Naive thymus-derived CD8-positive, alpha-beta T cell (primary cell): ENCODE measurements at places on chromosomes 13 and 19.

- no peak for DNase-seq
Measured at GRCh38 chr19:50500060-50500752, 10.8 kb downstream of the JOSD2 start.

- DNase-seq = no peak
Measured at GRCh38 chr13:66899955-66900354, 330.2 kb downstream of the PCDH9 start.

GRCh38 chr19:31883296-31883990, 462.0 kb upstream of the ZNF507 start:
- DNase-seq = no peak

DNA sequence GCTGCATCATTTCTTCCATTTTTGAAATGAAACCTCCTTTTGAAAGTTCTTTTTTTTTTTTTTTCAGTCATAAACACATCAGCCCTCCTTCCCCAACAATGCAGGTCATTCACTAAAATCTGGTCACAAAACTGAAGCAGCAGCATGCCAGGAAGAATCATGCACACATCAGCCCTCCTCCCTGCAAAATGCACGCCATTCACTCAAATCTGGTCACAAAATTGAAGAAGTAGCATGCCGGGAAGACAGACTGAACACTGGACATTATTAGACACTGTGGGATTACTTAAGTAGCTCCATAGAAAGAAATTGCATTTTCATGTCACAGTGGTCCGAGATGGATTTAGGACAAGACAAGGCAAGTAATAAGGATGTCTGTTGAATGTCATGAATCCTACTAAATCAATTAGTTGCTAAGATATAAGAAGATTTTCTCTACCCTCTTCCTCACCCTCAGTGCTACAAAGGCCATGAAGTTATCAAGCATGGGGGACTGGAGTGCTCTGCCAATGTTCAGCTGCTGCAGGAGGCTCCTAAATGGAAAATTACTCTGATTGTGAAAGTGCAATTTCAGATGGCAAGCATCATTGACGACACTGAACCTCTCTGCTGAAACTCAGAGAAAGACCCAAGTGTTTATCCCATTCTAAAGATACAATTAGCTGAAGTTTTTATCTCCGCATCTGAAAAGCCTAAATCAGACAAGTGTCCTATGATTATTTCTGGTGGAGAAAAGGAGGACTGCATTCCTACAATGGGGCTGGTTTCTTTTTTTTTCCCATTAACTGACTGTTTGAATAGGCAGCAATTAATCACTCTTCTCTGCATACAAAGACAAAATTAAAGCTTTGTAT, 913.2 kb downstream of the DIAPH3 start:
- DNase-seq = no peak

- DNase-seq = no peak
Measured at GRCh38 chr13:43243711-43244110, 220.3 kb downstream of the DNAJC15 start.

- no peak for DNase-seq
Measured at GRCh38 chr13:106449096-106449495, 86.4 kb downstream of the EFNB2 start.

DNA sequence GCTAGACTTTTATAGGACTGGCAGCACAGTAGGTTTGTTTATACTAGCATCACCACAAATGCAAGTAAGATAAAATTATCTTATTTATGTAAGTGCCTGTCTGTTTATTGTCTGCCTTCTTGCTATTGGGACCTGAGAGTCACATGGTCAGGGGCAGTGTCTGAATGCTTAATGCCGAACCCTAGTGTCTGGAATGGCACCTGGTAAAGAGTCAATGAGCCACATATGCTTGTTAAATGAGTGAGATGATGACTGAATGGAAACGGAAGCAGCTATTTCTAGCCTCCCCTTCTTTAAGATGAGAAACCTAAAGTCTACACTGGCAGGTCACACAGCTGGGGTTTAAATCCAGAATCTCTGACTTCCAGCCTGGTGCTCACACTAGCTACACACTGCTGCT, 92.2 kb downstream of the STOML3 start:
- DNase-seq = no peak

- DNase-seq = no peak
Measured at GRCh38 chr13:36608474-36608873, 65.3 kb upstream of the SERTM1 start.

- no peak for DNase-seq
Measured at GRCh38 chr19:12350890-12351197, 14.6 kb downstream of the ZNF442 start.

DNA sequence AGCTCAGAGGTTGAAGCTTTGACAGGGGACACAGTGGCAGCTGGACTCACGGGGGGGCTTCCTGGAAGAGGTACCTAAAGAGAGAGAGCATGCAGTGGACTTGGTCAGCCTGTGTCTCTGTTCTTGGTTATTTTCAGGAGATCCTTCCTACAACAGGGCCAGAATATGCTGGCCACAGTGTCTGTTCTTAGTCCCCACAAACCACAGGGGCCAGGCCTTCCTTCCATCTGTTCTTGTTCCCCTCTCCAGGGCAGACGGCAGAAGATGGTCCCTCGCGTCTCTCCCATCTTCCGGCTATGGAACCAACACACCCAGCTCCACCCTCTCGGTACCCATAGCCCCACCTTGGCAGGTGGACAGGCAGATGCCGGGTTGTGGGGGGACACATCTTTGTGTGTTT, 24.8 kb downstream of the MAST3 start:
- DNase-seq = no peak

DNA sequence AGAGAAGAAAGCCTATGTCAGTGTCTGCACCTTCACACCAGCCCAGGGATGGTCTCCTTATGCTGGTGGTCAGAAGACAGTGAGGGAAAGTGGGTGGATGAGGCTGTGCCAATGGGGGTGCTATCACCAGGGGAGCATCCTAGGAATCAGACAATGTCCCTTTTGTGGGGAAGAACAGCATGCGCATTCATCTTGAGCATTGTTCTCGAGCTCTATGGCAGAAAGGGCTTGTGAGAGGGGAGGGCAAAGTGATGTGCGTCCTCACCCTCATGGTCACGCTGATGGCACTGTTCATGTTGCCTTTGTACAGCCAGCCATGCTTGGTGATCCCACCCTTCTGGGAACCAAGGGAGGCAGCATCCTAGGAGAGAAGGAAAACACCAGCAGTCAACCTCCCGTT, 56.1 kb downstream of the DOCK9 start:
- DNase-seq = no peak

DNA sequence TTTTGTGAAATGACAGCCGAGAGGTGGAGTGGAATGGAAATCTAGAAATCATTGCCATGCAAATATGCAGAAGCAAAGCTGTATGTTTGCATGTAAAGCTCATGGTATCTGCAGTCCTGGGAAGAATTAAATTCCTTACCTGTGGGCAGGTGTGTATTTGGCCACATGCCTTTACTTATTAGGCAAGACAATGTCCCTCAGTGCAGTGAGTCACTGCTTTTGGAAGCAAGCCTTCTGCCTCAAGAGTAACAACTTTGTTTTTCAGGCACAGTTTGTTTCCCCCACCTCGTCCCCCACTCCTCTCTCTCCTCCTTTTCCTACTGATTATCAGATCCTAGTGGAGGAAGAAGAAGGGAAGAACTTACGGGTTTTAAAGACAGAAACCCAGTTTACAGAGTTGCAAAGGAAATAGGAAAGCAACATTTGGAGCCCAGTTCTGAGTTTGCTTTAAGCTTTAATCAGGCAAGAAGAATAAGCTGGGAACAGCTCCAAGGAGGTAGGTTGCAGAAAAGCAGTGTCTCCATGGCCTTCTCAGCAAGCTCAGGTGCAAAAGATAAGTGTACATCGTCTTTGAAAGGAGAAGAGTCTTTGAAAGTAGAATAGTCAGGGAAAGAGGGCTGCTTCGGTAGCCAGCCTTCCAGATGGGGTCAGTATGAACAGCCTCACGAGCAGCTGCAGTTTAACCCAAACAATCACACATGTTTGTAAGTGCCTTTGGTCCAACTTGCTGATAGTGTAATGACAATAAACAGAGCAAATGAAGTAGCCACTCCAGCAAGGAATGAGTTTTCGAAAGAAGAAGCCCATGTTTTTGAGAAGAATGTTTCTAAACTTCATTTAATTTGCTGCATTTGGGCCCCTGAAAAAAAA, 190.1 kb downstream of the KLF5 start:
- no peak for DNase-seq

- DNase-seq = no peak
Measured at GRCh38 chr19:55231391-55232285, 3.1 kb upstream of the TMEM86B start.

- DNase-seq = no peak
Measured at GRCh38 chr19:6412061-6412446, 12.6 kb downstream of the KHSRP start.

DNA sequence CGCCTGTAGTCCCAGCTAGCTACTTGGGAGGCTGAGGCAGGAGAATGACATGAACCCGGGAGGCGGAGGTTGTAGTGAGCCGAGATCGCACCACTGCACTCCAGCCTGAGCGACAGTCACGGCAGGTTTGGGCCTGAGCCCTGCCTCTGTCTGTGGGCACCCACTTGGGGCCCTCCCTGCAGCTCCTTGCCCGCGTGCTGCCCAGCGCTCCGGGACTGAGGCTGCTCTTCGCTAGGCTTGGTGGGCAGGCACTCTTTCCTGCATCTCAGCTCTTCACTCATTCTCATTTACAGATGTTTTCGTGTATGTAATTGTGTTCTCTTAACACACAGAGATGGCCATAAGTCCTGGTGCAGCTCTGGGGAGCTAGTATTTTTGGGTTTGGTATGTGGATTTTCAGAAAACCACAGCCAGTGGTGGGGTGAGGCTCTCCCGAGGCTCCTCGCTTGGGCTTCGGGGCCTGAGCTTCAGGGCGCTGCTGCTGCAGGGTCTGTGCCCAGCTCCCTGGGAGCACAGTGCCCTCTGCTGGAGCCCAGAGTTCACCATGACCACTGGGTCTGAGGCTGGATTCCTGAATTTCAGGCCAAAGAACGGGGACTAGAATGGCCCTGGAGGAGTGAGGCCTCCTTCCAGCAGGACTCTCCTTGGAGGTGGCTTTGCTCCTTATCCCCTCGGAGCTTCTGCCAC, 15.2 kb downstream of the UPF1 start:
- peak; percentile 65 for DNase-seq

- DNase-seq = no peak
Measured at GRCh38 chr19:39729594-39729993, 8.2 kb downstream of the CLC start.

- DNase-seq = no peak
Measured at GRCh38 chr13:45731455-45731854, 29.3 kb downstream of the CBY2 start.

- no peak for DNase-seq
Measured at GRCh38 chr13:113805431-113806103, 46.5 kb downstream of the TMEM255B start.

DNA sequence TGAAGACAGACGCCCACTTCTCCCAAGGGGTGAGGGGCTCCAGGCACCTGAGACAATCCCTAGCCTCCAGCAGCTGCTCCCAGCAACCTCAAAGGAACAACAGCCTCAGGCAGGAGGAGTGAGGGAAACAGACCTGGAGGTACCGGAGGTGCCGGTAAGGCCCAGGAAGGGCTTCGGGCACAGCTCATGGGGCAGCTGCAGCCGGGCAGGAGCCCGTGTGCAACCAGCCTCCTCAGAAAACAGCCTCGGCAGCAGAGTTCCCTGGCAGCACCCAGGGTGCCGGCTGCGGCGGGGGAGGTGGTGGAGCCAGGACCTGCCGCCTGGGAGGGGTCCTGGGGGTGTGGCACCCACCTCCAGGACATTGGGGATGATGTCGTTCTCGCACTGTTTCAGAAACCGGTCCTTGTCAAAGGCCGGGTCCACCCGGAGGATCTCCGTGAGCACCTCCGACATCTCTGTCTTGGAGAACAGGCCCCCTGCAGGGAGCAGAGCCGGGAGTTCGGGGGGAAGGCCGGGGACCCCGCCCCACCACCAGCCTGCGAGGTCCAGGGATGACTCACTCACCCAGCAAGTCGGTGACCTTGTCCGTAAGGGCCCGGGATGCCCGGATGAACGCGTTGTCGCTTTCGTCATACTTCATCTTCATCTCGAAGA, 6.5 kb upstream of the CTXN1 start:
- DNase-seq = no peak

DNA sequence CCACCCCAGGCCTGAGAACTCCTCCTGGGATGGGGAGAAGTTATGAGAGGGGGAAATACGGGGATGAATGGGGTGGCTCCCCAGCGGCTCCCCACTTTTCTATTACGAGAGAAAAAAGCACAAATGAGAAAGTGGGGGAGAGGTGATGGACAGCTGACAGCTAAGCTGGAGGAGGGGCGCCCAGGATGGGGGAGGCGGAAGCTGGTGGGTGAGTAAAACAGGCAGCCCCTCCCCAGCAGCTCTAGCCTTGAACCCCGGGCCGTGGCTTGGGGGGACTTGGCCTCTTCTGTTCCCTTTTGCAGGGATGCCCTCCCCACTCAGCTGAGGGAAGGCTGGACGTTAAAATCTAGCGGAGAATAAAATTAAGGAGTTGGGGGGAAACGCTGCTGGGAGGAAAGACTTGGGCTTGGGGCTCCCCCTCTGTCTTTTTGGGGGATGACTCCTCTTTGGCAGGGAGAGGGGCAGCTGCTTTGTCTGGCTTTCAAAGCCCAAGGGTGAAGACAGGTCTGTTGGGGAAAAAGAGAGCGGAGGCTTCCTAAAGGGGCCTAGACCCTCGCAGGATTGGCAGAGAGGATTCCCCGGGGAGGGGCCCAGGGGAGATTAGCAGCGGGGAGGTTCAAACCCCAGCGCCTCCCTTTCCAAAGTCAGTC, 1.4 kb upstream of the SAMD1 start:
- DNase-seq = peak; percentile 78

GRCh38 chr13:76873445-76873844, 12.8 kb downstream of the KCTD12 start:
- DNase-seq = no peak

- no peak for DNase-seq
Measured at GRCh38 chr13:37385248-37385647, 213.3 kb downstream of the POSTN start.

DNA sequence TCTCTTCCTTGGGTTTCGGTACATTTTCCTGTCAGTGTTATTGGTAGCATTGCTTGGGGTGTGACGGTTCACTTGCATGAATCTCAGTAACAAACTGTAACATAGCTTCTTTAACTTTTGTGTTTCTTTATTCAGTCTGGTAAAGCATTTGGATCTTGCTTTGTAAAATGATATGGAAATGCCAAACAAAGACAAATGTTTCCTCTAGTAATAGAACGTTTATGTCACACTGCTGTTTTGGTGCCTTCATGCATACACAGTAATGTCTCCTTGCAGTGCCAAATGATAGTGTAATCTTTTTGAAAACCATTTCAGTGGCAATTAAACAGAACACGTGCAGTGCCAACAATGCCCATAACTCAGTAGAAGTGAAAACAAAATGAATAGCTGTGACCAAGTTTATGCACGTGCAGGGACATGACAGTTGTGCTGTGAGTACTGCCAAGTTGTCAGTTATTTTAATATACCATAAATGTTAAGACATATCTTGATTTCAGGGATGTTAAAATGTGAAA, 110.8 kb downstream of the RXFP2 start:
- DNase-seq = no peak
